ENCODE measurements at places on chromosomes 4 and X. TPM values are rescaled to one million over a fixed set of nuclear protein-coding genes. Genes with fewer than 3 reads are reported as not detected.

- H3K27ac ChIP-seq: no peak overlapping the region
- H3K4me1 ChIP-seq: no peaks in the 10 kb centered on the region
- H3K27me3 ChIP-seq: no peaks in the 10 kb centered on the region
- no peak for DNase-seq
These were observed 586.9 kb upstream of the NR3C2 start for GRCh38 chr4:149029056-149029651.

DNA sequence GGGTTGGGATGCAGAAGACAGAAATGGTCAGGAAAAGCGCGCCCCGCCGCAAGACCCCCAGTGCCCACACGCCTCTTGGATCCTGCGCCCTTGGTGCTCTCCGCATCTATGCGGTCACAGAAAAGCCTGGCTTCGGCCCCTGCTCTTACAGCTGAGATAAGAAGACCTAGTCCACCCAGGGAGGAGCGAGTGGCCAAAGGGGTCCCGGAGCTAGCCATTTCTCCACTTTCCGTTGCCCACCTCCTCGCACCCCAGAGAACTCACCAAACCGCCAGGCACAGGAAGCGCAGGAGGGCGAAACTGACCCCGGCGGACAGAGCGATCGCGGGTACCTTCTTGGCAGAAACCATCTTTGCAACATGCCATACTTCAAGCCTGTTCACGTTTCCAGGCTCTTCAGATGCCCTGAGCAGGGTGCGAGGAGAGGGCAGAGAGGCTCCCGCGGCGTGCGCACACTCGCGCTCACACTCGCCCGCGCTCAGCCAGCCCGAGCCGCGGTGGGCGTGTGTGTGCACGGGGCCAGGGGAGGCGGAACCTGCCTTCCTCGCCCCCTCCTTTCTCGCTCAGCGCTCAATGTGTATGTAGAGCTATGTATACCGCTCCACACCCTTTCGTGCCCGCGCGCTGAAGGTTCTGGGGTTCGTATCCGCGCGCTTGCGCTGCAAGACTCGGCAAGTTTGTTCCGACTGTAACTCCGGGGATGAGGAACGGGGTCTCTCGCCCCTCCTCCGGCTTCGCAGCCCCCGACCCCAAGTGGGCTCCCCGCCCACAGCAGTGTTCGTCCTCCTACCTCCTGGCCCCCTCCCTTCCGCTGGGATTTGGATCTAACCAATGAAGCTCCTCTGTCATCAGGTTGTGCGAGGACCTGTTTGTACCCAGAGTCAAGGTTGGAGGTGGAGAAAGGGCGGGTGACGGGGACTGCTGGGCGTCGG lies at the start of gene GABRA4:
TSS of gene GABRA4 (minus strand) at position 507 of the 932 bp plus-strand sequence. CDS start at position 350, 157 bp downstream.
- H3K36me3 ChIP-seq: no peaks in the 10 kb centered on the region
- H3K4me3 ChIP-seq: no peak within 1 kb of the TSS
- H3K27me3 ChIP-seq: peaks cover 18% of the 10 kb centered on the region
- no peak for DNase-seq

Gene SCML2
- total RNA-seq: 24.5 TPM

- H3K4me1 ChIP-seq: peaks cover 3% of the 10 kb centered on the region
- H3K36me3 ChIP-seq: no peaks in the 10 kb centered on the region
- no peaks in the 10 kb centered on the region for H3K27me3 ChIP-seq
- H3K4me3 ChIP-seq: no peak overlapping the region
- DNase-seq: no peak
These were observed 55.7 kb upstream of the CLDN34 start for GRCh38 chrX:9911487-9911886.

GRCh38 chrX:68199062-68199848 lies 234.0 kb downstream of the OPHN1 start:
- no peak overlapping the region for H3K4me3 ChIP-seq
- H3K27ac ChIP-seq: no peak overlapping the region
- no peaks in the 10 kb centered on the region for H3K36me3 ChIP-seq
- H3K4me1 ChIP-seq: no peaks in the 10 kb centered on the region

DNA sequence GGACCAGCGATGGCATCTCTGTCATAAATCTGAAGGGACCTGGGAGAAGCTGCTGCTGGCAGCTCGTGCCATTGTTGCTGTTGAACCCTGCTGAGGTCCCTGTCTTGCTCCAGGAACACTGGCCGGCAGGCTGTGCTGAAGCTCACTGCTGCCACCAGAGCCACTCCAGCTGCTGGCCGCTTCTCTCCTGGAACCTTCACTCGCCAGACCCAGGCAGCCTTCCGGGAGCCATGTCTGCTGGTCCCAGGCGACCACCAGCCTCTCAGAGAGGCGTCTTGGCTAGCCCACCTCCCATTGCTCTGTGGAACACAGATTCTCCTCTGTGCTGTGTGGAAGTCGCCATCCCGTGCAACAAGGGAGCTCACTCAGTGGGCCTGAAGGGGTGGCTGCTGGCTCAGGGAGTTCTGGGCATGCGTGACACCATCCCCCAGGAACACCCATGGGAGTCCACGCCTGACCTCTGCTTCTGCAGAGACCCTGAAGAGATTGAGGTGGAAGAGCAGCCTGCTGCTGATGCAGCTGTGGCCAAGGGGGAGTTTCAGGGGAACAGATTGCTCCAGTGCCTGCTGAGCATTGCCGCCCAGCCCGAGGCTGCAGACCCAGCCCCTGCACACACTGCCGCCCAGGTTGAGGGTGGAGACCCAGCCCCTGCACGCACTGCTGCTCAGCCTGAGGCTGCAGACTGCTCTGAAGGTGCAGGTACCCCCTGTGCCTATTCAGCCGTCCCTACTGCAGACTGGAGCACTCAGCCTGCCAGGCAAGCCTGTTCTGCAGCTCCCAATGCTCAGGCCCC lies 33.1 kb upstream of the CYP4V2 start:
- no peaks in the 10 kb centered on the region for H3K4me1 ChIP-seq
- DNase-seq: no peak
- H3K4me3 ChIP-seq: no peak overlapping the region
- no peaks in the 10 kb centered on the region for H3K36me3 ChIP-seq
- no peak overlapping the region for H3K27ac ChIP-seq

DNA sequence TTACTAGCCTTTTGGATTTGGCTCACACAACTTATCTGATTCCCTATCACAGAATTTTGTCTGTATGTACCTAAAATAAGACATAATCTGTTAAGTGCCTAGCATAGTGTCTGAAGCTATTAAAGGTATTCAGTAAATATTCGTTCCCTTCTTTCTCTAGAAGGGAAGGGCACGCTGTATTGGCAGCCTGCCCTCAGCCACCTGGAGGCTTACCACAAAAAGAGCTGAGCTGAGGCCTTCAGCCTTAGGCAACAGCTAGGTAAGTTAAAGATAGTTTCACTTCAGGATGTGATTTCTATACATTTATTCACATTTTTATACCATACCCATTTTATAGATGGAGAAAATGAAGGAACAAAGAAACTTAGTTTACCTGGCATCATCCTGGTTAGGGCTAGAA lies 400.0 kb upstream of the LCORL start:
- no peak for DNase-seq
- H3K36me3 ChIP-seq: no peaks in the 10 kb centered on the region
- no peak overlapping the region for H3K4me3 ChIP-seq
- no peaks in the 10 kb centered on the region for H3K27me3 ChIP-seq
- no peak overlapping the region for H3K27ac ChIP-seq

GRCh38 chrX:140766024-140766611 lies 56.6 kb downstream of the LINC00632 start:
- no peak overlapping the region for H3K4me3 ChIP-seq
- H3K27ac ChIP-seq: no peak overlapping the region
- peaks cover 9% of the 10 kb centered on the region for H3K27me3 ChIP-seq
- H3K4me1 ChIP-seq: no peaks in the 10 kb centered on the region
- peak; percentile 36 for DNase-seq

DNA sequence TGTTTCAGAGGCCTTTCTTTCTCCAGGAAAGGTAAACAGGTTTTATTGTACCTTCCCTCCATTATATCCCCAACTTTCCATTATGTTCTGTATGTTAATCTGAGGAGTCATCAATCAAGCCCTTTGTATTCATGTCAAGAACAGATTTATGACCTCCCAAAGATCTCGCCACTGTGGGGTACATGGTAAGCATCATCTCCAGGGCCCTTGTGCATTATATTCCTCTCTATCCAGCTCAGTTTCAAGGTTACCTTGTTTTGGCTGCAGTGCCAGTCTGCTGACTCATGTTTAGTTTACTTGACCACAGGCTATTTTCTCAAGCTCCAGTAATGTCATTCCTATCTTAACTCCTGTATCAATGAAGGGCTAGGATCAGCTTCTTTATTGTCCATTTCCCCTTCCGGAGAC lies 125.1 kb upstream of the FRMPD4 start:
- H3K27ac ChIP-seq: no peak overlapping the region
- H3K27me3 ChIP-seq: no peaks in the 10 kb centered on the region
- H3K36me3 ChIP-seq: no peaks in the 10 kb centered on the region
- H3K4me1 ChIP-seq: no peaks in the 10 kb centered on the region
- H3K4me3 ChIP-seq: no peak overlapping the region

DNA sequence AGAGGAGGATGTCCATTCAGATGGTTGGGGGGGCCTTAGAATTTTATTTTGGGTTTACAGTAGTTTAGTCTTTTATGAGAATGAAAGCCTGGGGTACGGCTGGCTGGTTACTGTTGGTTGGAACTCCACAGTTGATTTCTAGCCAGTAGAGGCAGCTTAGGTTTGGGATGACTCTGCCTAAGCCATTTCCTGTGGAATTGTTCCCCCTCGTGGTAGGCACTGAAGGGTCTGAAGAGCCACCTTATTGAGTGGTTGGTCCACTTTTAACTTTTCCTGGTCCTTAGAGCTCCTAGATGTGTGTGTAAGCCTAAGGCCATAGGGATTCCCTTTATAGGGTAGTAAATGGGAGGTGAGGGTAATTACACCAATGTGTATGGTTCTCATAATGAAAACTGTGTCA lies 19.7 kb downstream of the SPIN3 start:
- H3K4me1 ChIP-seq: no peaks in the 10 kb centered on the region
- no peak for DNase-seq
- no peaks in the 10 kb centered on the region for H3K27me3 ChIP-seq
- no peak overlapping the region for H3K27ac ChIP-seq
- H3K36me3 ChIP-seq: peaks cover 13% of the 10 kb centered on the region

- H3K27me3 ChIP-seq: no peaks in the 10 kb centered on the region
- no peak overlapping the region for H3K27ac ChIP-seq
- no peak overlapping the region for H3K4me3 ChIP-seq
- no peaks in the 10 kb centered on the region for H3K36me3 ChIP-seq
- peaks cover 22% of the 10 kb centered on the region for H3K4me1 ChIP-seq
These were observed 47.6 kb downstream of the ARHGAP10 start for GRCh38 chr4:147779451-147779850.

DNA sequence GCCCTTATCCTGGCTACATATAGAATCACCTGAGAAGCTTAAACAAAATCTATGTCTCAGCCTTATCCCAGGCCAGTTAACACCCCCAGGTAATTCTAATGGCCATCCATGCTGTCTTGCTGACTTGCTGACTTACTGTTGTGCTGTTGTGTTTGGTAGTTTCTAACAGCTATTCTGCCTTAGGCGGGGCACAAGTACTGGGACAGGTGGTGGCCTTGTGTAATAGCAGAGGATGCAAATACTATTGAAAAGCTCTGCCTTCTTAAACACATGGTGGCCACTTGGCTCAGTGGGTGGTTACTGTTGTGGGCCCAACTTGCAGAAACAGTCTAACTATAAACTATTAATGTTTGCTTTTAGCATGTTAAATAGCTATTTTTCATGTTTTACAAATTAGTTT lies 56.2 kb downstream of the CDS1 start:
- H3K4me1 ChIP-seq: no peaks in the 10 kb centered on the region
- H3K4me3 ChIP-seq: no peak overlapping the region
- H3K36me3 ChIP-seq: no peaks in the 10 kb centered on the region
- no peak overlapping the region for H3K27ac ChIP-seq
- no peak for DNase-seq
- H3K27me3 ChIP-seq: no peaks in the 10 kb centered on the region

Gene GNRHR
- 187 TPM for total RNA-seq

Gene RNF128
- 68.2 TPM for total RNA-seq

Gene RHOH
- not detected for total RNA-seq

GRCh38 chrX:1012678-1013300 lies 199.7 kb downstream of the CRLF2 start:
- H3K27me3 ChIP-seq: no peaks in the 10 kb centered on the region
- no peak overlapping the region for H3K4me3 ChIP-seq
- H3K36me3 ChIP-seq: no peaks in the 10 kb centered on the region
- no peaks in the 10 kb centered on the region for H3K4me1 ChIP-seq

Data from adrenal gland (tissue), 19 donors.